NCI-H1436 treated with DMSO at 0.1 percent for 48 hours (cell line): ENCODE measurements at places on chromosomes 1 and 21.

DNA sequence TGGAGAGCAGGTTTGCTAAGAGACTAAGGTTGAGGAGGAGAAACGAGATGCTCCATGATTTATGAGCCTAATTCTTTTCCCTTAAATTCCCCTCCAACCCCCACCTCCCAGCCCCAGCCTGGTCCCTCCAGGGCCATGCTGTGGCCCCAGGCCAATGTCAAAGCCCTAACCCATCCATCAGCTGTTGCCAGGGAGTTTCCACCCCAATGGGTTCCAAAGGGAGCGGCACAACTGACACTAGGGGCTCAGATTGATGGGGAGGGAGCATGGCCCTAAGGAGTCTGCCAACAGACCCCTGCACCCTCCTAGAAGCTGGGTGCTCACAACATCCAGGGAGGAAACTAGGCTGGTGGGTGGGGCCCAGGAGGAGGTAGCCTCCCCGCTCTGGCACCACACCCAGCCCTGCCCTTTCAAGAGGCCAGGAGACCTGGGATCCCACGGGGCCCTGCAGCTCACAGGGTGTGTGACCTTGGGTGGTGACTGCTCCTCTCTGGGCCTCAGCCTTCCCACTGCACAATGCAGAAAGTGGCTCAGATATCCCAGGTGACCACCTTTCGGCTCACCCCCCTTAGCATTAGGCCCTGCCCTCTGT is 12.9 kb downstream of the AHDC1 start:
- no peak for DNase-seq

DNA sequence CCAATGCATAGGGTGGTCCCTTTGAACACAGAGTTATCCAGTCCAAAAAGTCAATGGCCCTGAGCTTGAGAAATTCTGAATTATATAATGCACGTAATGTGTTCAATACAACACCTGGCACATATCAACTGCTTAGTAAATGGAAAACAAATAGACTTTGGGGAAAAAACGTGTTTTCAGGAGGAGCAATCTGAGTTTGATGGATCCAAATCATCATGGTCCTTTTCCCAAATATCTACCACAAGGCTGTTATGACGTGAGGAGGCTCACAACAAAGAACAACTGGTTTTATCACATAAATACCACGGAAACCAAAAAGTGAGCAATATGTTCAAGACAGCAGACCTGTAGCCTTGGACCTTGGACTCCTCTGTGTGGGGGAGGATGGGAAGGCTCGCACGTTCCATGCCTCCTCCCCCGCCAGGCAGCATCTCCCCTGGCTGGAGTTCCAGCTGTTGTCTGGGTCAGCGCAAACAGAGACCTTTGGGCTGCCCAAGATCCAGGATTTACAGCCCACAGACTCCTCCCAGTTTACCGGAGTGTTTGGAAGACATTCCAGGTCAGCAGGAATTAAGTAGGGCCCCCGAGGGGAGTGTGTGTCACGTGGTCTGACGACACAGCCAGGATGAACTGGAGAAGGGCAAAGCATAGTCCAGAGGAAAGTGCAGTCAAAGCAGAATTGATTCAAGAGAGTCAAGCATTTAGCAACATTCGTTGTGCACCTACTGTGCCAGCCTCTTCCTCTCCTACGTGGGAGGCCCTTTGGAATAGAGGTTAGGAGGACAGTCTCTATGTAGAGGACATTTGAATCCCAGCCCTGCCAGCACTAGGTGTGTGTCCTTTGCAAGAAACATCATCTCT is 32.2 kb upstream of the MED18 start:
- no peak for DNase-seq

DNA sequence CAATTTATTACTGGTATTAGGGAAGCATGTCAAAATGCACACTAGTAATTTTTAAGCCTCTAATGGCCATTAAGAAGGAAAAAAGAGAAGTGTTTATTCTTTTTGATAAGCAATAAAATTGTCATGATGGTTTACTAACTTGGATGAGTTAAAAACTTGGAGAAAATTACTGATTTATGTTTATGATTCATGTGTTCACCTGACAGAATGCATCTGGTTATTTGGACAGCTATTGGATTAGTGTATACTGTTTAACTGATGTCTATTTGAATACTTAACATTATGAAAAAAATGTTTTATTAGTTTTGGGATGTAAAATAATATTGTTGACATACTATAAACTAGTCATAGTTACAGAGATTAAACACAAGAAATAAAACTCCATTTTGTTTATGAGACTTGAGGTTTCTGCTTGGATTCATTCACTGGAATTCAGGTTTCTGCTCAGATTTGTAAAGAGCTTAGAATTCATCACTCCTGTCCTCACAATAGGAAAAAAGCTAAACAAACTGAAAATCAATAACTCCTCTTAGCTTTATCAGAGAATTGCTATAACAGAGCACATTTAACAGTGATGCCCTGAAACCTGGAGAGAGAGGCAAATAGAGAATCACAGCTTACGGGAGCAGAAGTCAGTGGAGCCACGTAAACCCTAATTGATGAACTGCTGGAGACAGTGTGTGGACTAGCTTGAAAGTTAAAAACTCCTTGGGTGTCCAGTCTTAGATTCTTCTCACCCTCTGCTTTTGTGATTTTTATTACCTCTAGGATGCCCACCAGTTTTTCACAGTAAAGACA is 56.7 kb downstream of the RALGPS2 start:
- no peak for DNase-seq

- DNase-seq = no peak
Measured at GRCh38 chr1:147247656-147248238, 5.3 kb downstream of the CHD1L start.

GRCh38 chr1:228356897-228357680 is 49.5 kb downstream of the TRIM11 start:
- no peak for DNase-seq

DNA sequence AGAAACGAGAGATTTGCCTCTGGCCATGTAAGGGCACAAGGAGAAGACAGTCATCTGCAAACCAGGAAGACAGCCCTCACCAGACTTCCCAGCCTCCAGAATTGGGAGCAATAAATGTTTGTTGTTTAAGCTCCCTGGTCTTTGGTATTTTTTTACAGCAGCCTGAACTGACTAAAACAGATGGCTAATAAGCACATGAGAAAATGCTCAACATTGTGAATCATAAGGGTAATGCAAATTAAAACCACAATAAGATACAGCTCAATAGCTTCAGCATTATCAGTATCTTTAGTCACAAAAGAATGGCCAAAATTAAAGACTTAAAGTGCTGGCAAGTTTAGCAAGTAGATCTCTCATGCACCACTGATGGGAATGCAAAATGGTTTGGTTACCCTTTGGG is 11.7 kb downstream of the UBE2G2 start:
- no peak for DNase-seq

- DNase-seq = no peak
Measured at GRCh38 chr1:214416417-214416816, 135.0 kb downstream of the PTPN14 start.

DNA sequence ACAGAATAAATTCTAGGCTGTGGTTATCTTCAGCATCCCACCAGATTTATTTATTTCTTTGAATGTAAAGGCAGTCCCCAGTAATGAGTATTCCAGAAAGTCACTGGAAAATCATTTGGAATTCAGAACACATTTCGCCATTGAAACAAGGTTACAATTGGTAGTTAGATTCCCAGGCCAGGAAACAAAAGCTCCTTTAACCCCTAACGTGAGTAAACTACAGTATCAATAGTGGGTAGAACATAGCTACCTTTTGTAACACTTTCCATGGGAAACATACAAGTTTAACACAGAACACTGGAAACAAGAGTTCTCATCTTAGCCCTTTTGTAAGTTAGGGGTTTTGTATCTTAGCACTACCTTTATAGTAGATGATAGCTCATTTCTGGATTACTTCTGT is 53.4 kb upstream of the BMP8A start:
- no peak for DNase-seq

GRCh38 chr21:38908537-38908936 is 102.8 kb downstream of the ETS2 start:
- DNase-seq = no peak

- no peak for DNase-seq
Measured at GRCh38 chr1:109531380-109531779, 8.3 kb upstream of the GPR61 start.

GRCh38 chr1:24699628-24700027 is 45.6 kb upstream of the CLIC4 start:
- no peak for DNase-seq

DNA sequence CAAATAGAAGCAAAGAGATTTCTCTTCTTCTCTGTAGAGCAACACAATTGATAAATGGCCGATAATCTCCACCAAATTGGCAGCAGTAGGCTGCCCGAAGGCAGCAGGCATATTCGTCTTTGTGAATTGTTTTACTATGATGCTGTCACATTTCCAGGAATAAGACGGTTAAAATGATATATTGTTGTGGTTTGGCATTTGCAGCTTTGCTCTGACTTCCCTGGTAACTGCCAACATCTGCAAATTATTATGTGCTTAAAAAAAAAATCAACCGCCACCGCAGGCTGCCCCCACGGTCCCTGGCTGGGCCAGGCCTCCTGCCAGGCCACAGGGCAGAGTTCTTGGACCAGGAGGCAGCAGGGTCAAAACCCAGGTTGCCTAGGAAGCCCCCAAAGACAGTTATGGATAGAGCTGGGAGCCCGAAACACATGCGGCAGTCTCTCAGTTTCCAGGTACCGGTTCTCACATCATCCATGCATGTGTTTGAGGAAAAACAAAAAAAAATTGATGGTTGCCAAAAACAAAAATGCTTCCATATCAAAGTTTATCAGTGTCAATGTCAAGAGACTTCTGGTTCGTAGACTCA is 179.3 kb downstream of the ETS2 start:
- DNase-seq = no peak

GRCh38 chr1:86913399-86913895 is 479 bp downstream of the SELENOF start:
- no peak for DNase-seq

DNA sequence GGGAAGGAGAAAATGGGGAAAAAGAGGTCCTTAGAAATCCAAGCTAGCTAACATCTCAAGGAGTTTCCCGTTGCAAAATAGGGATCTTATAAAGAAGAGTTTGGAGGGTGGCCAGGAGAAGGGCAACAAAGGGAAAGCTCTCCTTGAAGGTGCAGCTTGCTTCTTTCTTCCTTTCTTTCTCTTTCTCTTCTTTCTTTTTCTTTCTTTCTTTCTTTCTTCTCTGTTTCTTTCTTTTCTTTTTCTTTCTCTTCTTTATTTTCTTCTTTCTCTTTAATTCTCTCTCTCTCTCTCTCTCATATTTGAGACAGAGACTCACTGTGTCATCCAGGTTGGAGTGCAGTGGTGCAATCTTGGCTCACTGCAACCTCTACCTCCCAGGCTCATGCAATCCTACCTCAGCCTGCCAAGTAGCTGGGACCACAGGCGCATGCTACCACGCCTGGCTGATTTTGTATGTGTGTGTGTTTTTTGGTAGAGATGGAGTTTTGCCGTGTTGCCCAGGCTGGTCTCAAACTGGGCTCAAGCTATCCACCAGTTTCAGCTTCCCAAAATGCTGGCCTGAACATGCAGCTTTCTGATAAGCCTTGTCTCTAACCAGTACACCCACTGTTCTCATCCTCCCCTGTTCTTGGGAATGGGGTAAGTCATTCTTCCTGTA is 44.4 kb downstream of the RNF11 start:
- DNase-seq = no peak

- no peak for DNase-seq
Measured at GRCh38 chr1:116332451-116332850, 40.6 kb upstream of the ATP1A1 start.

DNA sequence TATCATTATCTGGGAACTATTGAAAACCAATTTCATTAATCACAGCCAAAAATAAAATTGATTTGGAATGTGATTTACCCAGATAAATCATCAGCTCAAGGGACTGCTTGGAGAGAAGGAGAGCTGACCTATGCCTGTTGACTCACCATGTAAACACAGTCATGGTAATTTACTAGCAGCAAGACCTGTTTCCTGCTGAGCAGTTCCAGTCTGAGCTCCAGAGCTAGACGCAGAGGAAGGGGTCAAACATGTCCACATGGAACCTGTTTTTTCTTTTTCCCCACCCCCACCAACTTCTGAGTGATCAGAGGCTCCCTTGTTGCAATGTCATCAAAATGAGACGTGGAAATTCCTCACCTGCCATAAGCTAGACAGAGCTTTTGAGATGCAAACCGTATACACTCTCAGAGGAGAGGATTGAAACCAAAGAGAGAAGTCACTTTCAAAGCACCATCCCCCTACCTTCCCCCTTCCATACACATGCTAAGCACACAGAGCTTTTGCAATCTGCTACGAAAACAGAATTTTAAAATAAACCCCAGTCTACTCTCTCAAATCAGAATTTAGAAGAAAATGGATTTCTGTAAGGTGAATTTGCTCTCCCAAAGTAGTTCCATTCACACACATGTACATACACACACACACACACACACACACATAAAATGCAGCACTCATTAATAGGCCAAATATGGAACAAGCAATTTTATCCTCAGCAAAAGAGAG is 55.9 kb upstream of the PTGFRN start:
- no peak for DNase-seq

DNA sequence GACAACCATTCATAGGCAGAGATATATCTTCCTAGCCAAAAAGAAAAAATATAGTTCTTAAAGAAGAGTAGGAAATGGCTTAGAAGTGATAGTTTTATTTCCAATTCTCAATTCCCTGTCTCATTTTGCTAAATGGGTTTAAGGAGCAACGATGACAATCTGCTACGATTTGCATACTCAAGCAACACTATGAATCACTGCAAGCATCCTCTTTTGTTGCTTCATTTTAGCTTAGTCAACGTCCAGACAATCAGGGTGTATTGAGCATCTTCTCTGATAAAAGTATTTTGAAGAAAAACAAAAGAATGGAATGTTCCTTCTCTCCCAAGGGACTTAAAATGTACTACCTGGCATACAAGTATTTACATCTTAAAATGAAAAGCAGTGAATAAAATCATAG is 80.6 kb downstream of the RGS7 start:
- DNase-seq = no peak

DNA sequence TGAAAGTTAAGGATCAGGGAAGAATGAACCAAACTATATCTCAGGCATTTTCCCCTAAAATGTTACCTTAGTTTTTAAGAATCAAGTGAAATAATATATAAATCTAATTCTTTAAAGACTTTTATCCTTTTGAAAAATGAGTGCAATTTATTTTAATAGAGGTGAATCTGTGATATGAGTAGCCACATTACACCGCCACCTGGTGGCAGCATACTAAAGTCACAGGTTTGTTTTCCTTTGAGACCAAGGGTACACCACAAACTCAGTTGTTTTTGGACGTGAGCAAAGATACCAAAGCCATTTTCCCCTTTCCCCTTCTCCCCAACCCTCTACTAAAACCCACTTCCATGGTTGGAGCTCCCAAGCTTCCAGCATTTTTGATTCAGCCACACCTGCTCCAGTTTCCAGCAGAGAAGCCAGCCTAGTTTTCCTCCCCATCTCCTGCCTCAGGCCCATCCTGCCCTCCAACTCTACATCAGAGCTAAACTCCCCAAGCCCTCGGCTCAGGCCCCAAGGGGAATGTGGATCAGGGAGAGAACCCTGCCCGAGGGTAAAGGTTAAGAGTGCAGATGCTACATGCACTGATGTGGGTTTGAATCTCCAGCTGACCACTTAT is 22.9 kb upstream of the LDLRAP1 start:
- DNase-seq = peak; percentile 33

DNA sequence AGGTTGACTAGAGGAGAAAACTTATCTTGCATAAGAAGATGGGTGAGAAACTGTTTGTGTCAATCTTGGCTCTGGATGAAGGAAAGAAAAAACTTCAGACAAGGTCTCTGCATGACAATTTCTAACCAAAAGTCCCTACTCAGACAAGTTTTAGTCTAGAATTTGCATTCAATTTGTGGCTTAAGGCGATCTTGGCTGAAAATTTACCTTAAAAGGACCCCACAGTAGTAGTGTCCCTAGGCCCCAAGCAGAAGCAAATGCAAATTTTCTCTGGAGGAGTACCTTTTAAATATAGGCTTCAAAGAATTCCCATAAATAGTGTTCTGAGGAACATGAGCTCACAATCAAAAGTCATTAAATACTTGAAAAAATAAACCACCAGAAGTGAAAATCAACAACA is 17.6 kb upstream of the TMEM125 start:
- no peak for DNase-seq
